ENCODE measurements at places on chromosomes 12 and 14.

DNA sequence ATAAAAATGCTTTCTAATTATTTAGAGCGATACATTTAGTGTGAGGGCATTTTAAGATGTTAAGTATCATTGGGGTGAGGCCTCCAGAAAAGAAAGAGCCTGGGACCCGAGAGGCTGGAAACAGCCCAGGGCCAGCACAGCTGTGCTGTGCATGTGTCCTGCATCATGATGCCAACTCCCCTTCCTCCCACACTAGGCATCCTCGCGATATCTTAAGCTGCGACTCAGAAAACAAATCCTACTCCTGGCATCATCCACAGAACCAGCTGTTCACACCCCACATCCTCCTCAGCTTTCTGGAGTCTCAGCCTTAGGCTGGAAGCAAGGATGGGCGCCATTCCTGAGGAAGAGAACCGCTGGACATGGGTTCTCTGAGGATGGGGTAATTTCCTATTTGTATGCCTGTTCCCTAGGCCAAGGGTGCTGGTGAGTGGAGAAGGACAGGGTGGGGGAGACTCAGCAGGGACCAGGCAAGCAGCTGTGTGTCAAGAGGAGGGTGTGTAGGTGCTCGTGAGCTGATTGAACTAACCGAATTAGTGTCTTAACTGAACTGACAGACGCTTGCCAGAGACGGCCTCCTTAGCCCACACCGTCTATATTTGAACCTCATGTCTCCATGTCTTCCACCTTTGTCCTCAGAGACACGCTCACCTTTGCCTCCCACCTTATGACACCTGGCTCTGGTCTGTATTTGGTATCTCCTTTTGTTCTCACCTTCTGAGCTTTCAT, 15.6 kb upstream of the MCRS1 start:
- DNase-seq: no peak

DNA sequence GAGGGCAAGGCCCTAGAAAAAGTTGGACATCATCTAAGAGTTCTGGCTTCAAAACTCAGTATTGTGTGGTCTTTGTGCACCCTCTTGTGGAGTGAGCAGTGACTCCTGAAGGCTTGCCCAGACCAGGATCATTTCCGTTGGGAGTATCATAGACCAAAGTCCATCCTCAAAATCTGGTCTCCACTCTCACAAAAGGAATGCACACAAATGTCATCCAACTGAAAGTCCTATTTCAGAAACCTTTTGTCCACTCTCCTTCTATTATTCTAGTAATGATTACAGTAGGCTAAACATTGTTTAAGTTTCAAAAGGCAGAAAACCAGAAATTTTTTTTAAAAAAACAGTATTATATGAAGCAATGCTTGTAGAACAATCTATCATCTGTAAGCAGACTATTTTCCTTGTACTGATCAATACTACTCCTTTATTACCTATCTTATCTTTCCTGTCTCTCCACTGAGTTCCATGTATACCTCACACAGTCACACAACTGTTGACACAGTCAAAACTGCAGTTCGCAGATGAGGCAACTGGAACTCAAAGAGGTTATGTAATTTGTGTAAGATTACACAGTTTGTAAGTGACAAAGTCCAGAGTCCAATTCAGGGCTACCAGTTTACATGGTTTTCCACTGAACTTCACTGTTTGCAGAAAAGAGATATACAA, 41.4 kb downstream of the COX16 start:
- DNase-seq: no peak

GRCh38 chr12:49878021-49878420, 25.7 kb downstream of the FAIM2 start:
- no peak for DNase-seq

DNA sequence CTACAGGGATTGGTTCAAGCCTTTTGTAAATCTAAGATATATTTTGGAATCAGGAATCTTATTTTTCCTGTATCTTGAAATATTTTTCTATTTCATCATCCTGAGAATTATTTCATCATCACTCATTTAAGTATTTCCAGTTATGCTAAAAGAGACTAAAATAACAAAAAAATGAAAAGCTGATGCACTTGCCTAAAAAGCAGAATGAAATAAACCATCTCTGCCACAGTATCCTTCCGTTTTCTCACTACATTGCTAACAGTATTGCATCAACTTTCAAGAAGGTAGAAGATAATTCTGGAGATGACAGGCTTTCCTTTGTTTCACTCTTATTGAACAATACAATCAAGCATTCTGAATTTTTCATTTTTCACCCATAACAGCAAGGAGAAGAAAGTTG, 31.1 kb upstream of the EIF5 start:
- DNase-seq: no peak

- DNase-seq: no peak
Measured at GRCh38 chr12:68207276-68207675, 18.3 kb downstream of the IL26 start.

- no peak for DNase-seq
Measured at GRCh38 chr12:123142921-123143735, 7.8 kb downstream of the PITPNM2 start.

DNA sequence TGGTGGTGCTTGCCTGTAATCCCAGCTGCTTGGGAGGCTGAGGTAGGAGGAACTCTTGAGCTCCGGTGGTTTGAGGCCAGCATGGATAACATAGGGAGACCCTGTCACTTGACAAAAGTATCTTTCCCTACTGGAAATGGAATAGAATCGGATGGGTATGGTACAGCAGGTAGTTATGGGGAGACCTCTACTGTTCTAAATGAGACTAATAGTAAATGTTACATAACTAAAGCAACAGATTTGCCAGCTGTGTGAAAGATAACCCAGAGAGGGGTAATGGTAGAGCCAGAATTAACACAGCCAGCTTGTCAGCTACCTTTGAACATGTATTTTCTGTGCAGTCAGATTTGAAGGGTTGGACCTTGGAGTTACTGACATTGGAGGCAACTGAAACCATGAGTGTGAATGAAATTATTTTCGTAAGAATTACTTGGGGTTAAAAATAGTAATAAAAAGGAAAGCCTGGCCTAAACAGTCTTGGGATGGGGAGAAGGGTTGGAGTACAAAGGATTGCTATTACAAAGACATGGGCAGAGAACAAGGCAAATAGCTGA, 21.7 kb upstream of the NUP107 start:
- DNase-seq: no peak

- DNase-seq: no peak
Measured at GRCh38 chr14:93137864-93138263, 22.1 kb upstream of the ITPK1 start.

DNA sequence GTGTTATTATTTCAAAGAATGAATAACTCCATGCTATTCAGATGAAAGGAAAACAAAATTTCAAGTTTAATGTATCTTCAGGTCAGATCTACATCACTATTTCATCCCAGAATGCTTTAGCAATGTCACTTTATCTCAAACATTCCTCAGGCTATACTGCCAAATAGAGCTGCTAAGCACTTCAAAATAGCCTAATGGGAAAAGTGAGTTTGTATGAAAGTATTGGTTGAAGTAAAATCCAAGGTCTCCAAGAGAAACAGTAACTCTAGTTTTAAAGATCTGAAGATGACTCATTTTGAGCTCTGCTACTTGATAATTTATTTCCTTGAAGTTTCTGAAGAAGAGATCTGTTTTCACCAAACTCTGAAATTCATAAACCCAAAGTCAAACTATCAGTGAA, 466.2 kb upstream of the FOXG1 start:
- DNase-seq: no peak

- no peak for DNase-seq
Measured at GRCh38 chr12:111389635-111390034, 16.1 kb upstream of the SH2B3 start.

- DNase-seq: no peak
Measured at GRCh38 chr12:57429473-57430111, 1.3 kb downstream of the R3HDM2 start.

DNA sequence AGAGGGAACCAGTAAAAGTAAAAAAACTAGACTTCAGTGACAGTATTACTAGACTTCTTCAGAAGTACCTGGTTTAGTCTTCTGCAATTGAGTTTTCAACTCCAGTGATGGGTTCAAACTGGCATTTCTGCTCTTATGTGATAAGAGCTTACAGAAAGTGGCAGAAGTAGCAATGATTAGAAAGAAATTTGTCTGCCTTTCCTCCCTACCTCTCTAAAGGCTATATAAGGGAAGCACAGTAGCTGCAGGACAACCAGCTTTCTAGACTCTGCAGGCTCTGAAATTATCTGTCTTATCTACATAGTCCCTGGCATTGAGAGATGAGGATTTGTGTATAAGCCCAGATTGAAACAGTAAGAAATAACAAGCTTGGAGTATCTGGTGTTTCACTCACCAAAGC, 107.5 kb downstream of the DAAM1 start:
- no peak for DNase-seq

GRCh38 chr12:132478845-132479244, 11.1 kb upstream of the FBRSL1 start:
- DNase-seq: no peak

GRCh38 chr14:100530270-100531072, 56.7 kb downstream of the BEGAIN start:
- DNase-seq: no peak

DNA sequence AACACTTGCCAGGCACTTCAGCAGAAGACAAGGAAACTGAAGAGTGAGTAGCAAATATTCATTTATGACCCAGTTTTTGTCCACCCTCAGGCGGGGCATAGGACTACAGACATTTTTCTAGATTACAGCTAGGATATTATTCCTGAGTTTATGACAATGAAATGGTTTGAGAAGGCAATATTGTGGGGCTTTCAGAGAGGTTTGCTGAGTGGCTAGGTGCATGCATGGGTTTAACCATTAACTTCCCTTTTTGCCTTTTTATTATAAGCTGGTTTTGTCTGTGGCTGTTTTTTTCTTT, 104.0 kb upstream of the BCAT1 start:
- no peak for DNase-seq

- DNase-seq: no peak
Measured at GRCh38 chr12:122327494-122328385, 61.4 kb upstream of the VPS33A start.

DNA sequence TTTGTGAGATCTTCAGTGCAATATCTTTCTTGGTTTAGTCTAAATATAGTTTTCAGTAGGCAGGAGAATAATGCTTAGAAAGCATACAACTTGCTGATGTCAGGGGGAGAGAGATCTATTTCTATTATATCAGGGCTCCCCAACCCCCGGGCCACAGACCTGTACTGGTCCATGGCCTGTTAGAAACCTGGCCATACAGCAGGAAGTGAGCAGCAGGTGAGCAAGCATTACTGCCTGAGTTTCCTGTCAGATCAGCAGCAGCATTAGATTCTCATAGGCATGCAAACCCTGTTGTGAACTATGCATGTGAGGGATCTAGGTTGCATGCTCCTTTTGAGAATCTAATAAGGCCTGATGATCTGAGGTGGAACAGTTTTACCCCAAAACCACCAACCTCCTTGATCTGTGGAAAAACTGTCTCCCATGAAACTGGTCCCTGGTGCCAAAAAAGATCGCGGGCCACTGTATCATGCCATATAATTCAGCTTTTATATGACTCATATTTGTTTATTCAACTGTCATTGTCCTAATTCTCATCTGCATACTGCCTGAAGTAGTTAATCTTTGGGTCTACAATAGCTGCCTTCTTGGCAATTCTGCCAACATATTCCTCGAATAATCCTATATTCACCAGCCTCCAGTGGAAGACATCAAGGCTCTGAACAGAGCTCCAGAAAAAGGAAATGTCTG, 163.6 kb upstream of the DYRK2 start:
- no peak for DNase-seq

- no peak for DNase-seq
Measured at GRCh38 chr12:124588751-124589267, 21.4 kb upstream of the NCOR2 start.

GRCh38 chr12:120562906-120563305, 18.3 kb downstream of the POP5 start:
- DNase-seq: no peak

GRCh38 chr14:39302124-39302810, 68.6 kb downstream of the MIA2 start:
- no peak for DNase-seq

DNA sequence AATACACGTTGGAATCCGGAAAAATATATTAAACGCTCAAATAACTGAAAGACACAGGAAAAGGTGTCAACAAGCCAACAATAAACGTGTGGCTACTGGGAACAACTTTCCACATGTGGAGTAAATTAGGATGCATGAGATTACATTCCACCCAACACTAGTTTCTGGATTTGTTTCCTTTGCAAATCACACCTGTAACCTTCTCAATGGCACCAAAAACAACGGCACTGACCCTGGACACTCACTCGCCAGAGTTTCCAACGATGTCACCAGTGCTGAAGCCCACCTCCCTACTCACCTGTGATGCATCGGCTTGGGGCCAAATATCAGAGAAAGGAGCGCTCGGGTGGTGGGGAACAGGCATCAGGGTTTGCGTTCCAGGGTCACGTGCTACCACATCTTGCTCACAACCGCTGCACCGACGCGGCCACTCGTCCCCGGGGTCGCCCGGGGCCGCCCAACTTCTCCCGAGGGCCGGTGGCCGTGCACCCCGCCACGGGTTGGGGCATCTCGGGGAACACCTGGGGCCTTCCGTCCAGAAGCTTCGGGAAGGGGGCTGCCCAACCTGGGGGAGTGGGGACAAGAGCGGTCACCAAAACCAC, 629 bp downstream of the PRDM4 start:
- no peak for DNase-seq

GRCh38 chr12:12159988-12160387, 89.2 kb downstream of the BCL2L14 start:
- DNase-seq: no peak

GRCh38 chr12:70403826-70404225, 37.7 kb downstream of the KCNMB4 start:
- no peak for DNase-seq

- DNase-seq: no peak
Measured at GRCh38 chr12:127998988-127999387, 268.0 kb upstream of the TMEM132C start.

DNA sequence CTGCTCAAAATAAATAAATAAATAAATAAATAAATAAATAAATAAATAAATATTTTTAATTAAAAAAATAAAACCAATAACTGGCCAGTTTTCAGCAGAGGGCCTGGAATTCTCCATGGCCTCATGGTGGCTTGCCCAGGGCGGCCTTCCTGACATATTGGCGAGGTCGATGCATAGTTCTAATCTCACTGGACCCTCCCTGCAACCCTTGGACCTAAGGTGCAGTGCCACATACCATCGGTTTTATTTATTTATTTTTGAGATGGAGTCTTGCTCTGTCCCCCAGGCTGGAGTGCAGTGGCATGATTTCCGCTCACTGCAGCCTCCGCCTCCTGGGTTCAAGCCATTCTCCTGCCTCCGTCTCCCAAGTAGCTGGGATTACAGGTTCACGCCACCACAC, 3.9 kb upstream of the VSIG10 start:
- no peak for DNase-seq

DNA sequence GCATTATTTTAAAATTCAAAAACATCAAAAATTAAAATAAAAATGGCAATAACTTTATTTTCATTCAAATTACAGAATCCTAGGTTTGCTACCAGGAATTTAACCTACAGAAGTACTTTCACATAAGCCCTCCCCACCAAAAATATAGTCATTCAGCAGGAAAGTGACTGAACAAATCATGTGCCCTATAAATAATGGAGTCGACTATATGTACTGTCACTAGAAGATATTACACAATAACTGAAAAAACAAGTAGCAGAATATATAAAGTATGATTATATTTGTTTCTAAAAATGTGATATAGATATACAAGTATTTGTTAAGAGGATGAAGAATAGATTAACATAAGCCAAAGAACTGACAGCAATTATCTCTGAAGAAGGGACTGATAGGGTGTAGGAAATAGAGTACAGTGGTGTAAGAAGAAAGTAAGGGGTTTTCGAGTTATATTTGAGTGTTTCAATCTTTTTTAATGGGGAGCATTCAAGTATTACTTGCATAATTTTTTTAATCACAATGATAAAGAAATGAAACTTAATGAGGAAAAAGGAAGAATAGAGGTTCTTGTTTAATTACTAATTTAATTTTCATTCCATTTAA, 7.9 kb downstream of the C2CD5 start:
- DNase-seq: no peak

All from stimulated activated CD8-positive, alpha-beta memory T cell treated with anti-CD3 and anti-CD28 coated beads, Interleukin-7, amount 100 ng/mL, for 24 hours (primary cell).